ENCODE measurements at places on chromosomes 13 and 19.

DNA sequence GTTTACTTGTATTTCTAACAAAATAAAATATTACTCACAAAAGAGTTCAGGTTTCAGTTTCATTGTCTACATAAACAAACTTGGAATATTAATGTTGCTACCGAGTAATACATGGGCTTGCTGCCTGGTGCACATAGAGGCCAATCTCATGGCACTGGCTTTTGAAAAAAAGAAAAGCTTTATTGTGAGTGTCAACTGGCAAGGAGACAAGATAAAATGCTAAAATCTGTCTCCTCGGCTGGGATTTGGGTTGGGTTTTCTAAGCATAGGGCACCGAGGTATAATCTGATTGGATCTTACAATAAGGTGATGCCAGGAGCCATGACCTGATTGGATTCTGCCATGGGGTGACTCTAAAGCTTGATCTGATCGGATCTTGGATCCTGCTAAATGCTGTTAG, 1519.9 kb upstream of the MIR17HG start:
- no peak for DNase-seq

- no peak for DNase-seq
Measured at GRCh38 chr19:45156011-45156630, 4.7 kb downstream of the NKPD1 start.

GRCh38 chr13:49410006-49410405, 33.9 kb downstream of the CAB39L start:
- no peak for DNase-seq

DNA sequence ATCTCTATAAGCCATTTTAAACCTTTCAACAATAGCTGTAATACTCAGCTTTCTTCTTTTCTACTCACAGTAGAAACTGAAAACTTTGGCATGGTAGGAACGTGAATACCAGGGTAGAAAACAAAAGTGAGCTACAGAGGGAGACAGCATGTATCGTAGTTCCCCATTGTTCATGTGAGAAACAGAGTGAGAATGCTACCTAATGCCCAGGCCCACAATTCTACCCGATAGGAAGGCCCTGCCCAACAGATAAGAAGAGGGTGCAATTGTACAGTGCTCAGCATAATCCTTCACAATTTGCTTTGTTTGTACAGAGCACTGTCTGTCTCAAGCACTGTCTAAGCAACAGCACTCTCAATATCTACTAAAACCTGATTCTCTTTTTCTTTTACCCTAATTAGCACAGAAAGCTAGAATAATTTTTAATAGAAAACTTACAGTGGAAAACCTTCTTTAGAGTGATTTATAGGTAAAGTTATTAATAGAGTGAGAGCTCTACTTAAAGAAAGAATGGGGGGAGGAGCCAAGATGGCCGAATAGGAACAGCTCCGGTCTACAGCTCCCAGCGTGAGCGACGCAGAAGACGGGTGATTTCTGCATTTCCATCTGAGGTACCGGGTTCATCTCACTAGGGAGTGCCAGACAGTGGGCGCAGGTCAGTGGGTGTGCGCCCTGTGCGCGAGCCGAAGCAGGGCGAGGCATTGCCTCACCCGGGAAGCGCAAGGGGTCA, 322.3 kb downstream of the EFNB2 start:
- DNase-seq, result no peak

- no peak for DNase-seq
Measured at GRCh38 chr13:45678282-45678681, 23.8 kb upstream of the CBY2 start.

Measured in cardiac muscle cell (in vitro differentiated cells and primary cell).